ENCODE measurements at places on chromosomes 11 and 22.
A peak's percentile ranks its signal among the peaks of the same experiment; 100 is the strongest.

DNA sequence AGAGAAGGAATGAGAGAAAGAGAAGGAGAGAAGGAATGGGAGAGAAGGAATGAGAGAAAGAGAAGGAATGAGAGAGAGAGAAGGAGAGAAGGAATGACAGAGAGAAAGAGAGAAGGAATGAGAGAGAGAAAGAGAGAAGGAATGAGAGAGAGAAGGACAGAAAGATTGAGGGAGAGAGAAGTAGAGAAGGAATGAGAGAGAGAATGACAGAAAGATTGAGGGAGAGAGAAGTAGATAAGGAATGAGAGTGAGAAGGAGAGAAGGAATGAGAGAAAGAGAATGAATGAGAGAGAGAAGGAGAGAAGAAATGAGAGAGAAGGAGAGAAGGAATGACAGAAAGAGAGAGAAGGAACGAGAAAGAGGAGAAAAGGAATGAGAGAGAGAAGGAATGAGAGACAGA, 34.1 kb upstream of the APOL5 start:
- DNase-seq = no peak

GRCh38 chr11:116225236-116225635, 547.6 kb downstream of the BUD13 start:
- DNase-seq = no peak

DNA sequence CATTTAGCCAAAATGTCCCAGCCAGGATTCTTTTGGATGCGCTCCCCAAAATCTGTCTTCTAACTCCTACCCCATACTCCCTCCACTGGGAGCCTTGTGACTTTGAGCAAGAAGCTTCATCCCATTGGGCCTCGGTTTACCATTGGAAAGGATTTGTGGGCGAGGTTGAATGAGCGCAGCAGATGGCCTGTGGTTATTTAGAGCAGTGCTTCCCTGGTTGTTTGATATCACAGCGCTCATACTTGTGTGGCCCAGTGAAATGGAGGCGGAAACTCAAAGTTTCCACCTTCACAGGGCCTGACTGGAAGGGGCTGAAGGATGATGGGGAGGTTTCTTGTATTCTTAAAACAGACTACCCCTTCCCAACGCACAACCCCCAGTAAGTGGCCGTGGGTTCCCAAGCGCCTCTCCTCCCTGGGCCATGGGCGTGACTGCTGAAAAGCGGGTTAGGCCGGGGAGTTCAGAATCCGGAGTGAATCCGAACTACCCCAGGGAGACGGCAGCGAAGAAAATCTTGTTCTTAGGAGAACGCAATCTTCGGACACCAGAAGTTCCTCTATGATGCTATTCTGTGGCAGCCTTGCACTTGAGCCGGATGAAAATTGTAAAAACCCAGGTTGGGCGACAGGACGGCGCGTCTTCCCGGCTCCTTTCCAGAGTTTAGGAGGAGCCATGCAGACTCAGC, 1.2 kb upstream of the ATF4 start:
- peak; percentile 39 for DNase-seq

DNA sequence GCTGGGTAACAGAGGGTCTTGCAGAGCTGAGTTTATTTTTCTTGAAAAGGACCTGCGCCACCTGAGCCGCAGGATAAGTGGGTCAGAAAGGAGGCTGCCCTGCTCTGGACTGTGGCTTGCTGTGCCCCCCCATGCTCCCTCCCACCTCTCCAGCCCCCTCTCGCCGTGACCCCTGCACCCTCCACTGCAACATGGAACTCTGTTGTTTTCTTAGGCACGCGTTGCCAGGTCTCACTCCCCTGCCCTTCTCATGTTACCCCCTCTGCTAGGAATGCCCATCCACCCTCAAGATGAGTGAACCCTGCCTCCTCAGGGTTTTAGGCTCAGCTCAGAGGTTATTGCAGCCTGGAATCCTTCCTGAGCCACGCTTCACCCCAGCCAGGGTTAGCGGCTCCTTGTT, 10.8 kb downstream of the ETS1 start:
- DNase-seq = no peak

DNA sequence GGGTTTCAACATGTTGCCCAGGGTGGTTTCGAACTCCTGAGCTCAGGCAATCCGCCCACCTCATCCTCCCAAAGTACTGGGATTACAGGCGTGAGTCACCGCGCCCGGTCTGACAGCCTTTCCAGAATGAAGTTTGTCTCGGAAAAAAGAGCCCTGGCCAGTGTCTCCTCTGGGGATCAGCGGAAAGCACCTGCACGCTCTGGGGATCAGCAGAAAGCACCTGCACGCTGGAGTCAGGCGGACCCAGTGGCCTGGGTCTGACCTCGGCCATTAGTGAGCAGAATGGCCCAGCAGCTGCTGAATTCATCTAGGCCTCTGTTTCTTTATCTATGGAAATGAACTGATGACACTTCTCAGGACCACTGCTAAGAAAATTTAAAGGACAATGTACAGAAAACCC, 10.5 kb upstream of the TESMIN start:
- DNase-seq = no peak

DNA sequence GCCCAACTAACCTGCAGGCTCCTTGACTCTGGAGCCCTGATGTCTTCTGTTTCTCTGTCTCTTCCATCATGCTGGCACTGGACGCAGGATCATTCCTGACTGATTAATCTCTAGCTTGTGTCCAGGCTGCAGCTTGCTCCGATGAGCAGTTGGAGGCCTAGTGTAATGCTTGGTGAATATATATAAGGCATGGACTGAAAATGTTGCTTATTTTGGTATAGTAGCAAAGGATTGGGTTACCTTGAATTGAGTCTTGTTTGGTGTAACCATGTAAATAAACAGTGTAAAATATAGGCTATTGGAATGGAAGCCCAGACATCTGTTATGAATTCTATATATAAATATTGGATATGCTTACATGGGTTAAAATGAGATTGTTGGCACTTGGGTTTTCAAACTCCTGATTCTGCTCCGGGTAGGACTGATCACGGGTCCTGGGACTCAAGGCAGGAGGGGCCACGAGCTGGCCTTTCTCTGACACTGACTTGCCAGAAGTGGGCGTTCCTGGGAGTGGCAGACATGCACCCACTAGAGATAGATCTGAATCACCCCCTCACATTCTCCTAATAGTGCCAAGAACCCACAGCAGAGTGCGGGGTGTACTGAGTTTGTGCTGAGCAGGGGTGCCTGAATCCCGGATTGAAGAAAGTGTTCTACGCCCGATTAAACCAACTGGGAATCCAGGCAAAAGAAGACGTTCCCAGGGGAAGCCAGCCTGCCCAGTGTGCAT, 25.8 kb downstream of the LRP5 start:
- DNase-seq = no peak

DNA sequence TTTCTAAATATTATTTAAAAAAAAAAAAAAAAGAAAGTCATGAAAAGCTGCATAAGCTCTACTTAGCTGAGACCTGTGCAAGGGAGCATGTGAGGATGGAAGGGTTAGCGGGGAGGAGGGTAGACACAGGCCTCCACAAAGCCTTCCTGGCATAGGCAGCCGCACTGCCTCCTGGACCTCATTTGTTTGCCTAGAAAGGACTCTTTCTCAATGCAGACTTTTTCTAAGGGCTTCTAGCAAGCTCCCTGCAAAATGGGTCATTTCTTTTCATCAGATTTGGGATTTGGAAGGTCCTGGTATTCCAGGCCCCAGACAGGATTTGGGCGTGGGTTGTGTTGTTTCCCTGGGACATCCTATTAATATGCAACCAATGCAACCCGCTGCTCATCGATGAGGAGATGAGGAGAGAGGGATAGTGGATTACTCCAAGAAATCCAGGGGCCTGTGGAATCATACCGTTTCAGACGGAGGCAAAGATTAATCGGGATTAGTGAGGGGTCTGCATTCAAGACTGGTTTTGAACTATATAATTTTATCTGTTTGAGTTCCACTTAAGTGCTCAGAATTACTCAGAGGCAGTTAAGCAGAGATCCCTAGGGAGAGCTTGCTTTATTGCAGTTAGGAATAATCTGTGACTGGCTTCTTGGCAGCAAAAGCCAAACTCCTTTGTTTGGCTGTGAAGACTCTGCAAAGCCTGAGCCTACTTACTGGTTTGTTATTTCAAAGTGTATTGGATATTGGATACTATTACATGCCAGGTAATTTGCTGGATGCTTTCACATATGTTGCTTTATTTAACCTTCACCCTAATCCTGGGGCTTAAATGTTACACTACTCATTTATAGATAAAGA, 106.9 kb upstream of the NAV2 start:
- no peak for DNase-seq

- DNase-seq = no peak
Measured at GRCh38 chr11:57777969-57778317, 16.3 kb downstream of the CTNND1 start.

- no peak for DNase-seq
Measured at GRCh38 chr11:128714881-128715280, 21.0 kb downstream of the FLI1 start.

DNA sequence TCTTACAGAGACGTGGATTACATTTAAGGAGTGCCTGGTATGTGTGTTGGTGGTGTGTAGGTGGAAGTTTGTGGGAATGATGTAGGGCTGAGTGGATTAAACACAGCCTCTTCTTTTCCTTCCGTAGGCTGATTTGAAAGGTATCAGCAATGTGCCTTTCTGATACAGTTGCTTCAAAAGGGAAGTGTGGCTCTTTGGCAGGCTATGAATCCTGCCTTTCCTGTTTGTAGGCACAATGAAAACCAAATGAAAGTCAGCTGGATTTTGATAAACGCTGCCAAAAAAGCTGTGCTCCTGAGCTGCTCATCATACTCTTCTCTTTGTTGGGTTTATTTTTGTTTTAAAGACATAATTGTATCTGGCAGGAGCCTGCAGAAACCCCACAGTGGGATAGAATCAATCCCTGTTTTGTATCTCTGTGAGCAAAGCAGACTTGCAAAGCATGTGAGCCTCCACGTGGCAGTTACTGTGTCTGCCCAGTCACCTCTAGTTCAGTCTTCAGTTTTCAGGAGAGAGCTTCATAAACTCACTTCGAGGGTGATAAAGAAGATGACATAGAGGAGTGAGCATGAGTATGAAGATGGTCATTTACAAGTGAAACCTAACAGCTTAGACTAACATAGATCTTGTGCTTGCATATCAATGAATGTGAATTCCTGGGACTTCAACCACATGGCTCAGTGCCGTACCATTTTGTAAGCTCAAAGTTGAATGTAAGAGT, 655.7 kb upstream of the KIRREL3 start:
- no peak for DNase-seq

DNA sequence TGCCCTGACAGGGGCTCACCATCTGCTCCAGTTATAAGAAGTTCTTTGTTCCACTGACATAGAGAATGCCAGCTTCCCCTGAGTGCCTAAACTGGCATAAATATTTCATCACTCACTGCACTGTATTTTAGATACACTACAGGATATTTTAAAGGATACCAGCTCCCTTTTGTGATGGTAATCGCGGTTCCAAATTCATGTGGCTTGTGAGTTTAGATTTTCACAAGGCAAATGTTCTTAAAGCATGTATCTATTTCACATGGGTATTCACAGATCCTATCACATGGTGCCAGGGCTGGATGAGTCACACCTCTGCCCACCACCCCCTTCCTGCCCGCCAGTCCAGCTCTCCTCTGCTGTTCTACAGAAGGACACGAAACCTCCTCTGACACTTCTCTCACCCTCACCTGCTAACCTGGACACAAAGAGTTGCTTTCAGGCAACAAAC, 105.5 kb downstream of the KCNC1 start:
- no peak for DNase-seq

DNA sequence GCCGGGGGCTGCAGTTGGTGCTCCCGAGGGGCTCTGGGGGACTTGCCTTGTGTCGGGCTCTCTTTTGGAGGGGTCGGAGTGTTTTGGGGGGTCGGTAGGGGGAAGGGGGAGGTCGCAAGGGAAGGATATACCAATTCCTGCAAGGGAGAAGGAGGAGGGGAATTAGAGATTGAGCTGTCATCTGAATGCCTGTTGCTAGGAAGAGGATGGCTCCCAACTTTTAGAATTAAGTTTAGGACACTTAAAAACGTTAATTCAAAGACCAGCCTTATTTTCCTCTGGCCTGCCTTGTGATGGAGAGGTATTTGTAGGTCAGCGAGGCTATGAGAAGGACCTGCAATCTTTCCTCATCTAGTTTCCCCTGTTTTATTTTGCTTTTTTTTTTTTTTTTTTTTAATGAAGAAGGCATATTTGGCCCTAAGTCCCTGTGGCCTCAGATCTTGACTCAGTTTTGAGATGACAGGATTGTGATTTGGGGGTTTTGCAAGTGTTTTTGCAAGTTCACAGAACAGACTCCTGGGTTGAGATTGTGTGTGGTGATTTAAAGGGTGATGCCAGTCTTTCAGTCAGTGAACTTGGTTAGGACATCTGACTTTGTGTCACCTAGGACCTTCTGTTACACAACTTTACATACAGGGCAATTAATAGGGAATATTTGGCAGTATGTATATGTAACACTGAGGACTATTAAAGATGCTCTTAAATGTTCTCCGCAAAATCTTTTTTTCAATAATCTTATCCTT, 672 bp downstream of the TMEM135 start:
- no peak for DNase-seq

DNA sequence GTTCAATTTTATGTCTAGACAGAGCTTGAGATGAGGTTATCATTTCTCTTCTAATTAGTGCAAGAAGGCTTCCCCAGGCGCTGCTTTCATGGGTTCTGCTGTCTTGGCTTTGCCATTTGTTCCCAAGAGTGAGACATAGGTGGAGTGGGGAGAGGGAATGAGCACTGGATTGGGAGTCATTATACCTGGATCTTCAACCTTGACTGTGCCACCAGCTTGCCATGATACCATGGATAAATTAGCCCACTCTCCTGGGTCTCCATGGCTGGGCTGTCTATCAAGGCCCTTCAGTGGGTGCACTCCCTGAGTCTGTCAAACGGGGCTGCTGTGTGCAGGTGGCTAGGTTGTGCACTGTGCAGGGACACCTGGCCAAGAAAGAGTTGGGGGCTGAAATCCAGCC, 15.6 kb upstream of the NECTIN1 start:
- no peak for DNase-seq

DNA sequence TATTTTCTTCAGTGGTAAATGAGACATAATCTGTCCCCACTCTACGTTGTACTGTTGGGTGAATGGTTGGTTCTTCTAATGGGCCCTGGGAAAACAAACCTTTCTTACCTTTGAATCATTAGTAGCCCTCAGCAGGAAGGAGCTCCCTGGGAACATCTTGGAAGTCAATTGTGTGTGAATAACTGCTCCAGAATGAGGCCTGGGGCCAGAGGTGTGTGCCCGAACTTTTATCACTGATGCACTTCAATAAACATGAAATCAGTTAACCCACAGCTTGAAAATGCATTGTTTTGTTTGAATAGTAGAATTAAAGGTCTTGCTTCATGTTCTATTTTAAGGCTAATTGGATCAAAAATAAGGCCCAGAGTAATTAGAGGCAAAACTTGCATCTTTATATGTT, 67.1 kb downstream of the NAV2 start:
- DNase-seq = no peak

DNA sequence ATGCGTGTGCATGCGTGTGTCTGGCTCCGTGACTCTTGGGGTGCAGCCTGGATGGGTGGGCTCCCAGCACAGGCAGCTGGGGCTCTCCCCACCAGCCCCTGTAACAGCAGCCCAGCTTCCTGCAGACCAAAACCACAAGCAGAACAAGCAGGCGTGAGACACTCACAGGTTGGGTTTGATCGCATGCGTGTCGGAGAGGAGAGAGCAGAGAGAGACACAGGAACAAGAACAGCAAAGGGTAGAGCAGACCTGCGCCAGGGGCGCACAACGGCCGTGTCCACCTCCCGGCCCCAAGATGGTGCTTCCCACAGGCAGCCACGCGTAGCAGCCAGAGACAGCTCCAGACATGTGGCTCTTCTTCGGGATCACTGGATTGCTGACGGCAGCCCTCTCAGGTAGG, at the start of gene CD6:
TSS of gene CD6 (plus strand) at position 161 of the 400 bp plus-strand sequence. CDS start at position 347, 186 bp downstream.
- peak; percentile 74 for DNase-seq
